ENCODE measurements at places on chromosomes 1 and 21.

DNA sequence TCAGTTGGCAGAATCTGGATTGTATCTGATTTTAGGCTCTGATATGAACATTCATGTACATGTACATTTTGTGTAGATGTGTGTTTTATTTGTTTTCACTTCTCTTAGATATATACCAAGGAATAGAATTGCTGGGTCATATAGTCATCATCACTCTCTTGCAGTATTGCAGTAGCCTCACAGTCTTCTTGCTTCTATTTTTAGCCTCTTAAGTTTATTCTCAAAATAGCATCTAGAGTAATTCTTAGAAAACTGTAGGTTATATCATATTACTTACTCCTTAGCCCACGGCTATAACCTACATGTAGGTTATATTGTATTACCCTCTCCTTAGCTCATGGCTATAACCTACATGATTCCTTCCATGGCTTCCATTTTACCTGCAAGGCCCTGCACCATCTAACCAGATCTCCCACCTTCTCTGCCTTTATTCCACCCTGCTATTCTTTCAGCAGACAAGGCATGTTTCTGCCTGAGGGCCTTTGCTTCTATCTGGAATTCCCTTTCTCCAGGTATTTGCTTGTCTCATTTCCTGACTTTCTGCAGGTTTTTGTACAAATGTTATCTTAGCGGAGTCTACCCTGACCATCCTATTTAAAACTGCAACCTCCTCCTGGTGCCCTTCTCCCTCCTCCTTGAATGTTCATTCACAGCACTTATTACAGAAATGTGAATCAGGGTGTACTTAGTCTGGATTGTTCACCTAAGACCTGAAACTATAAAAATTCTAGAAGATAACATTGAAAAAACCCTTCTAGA is 109.0 kb upstream of the ETV3 start:
- no peak for DNase-seq

DNA sequence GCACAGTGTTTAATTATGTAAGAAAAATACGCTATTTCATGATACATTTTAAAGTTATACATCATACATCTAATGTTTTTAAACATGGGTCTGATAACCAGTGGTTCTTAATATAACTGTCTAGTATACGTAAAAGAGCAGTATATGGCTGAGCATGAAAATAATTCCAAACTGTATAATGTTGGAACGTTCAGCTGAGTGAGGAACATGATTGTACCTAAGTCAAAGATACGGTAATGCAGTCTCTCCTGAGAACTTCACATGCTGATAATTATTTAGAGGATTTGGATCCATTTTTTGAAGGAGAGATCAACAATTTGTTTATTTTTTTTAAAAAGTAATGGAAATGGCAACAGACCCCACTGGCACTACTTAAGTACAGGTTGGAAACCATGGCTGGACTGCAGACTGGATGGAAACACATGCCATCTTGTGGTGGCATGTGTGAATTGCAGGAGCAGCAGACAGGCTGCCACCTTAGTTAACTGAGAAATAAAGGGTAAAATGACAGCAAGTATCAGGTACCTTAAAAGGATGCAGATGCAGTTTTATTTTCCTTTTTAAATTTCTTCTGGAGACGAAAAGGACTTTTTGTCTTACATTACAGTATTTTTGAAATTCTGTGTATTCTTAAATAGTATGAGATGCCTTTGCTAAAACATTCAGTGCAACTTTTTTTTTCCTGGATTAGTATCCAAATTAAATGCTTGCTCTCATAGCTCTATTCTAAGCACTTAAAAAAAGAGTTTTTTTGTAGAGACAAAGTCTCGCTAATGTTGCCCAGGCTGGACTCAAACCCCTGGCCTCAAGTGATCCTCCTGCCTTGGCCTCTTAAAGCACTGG is 73.8 kb downstream of the MTR start:
- DNase-seq: peak; percentile 54

DNA sequence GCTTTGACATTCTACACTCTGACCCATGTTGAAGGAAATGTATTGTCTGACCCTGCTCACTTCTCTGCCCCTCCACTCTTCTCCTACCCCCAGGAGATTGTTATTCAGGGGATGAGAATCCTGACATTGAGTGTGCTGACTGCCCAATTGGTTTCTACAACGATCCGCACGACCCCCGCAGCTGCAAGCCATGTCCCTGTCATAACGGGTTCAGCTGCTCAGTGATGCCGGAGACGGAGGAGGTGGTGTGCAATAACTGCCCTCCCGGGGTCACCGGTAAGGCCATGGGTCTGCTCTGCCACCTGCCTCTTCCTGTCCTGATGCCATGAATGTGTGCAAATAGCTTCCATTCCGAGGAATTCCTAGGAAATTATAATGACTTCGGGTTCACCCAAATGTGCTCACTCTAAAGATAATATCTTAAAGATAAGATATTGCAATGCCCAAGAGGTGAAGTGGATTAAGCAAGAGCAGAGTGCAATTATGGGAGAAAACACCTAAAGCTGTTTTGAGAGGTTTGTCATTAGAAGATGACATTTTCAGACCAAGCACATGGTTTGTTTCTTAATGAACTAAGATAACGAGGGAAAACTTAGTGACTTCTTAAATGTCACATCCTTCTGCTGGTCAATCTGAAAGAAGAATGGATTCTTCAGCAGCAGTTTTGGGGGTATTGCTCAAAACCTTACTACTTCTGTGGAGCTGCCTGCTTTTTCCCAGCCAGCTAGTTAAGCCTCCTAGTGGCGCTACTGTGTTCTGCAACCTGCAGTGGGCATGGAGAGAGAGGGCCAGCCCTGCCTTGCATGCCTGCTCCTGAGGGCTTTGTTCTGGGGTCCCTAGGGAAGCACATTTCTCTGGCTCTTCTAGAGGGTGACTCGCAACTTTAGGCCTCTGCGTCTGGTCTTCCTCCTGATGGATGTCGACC is 41.6 kb downstream of the LAMC2 start:
- peak; percentile 82 for DNase-seq

DNA sequence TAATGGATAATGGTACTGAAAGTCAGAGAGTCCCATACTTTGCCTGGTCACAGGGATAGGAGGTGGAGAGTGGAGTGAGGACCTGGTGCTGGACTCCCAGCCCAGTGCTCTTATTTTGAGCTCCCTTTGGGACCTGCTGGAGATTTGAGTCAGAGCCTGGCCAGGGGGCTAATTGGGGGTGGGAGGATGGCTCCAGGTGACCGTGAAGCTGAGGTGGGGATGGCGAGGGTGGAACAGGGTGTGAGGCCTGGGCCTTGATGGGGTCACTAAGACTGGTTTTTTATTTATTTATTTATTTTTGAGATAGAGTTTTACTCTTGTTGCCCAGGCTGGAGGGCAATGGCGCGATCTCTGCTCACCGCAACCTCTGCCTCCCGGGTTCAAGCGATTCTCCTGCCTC is 17.8 kb downstream of the AMPD2 start:
- DNase-seq: no peak

DNA sequence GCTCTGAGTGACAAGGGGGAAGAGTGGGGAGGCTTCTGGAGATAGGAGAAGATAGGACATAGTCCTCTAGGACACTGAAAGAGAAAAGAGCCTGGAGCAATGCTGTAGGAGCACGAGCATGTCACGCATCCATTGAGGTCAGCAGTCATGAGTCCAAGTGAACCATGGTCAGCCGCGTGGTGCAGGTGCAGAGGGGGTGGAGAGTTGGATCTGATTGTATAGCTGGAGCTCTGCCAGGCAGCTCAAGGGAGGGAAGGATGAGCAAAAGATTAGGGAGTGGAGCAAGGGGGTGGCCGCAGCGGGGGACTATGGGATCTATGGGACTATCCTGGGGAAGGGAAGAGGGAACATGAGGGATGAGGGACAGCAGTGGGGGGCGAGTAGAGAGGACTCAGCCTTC is 14.0 kb downstream of the PADI1 start:
- DNase-seq: no peak

- no peak for DNase-seq
Measured at GRCh38 chr1:30260318-30260717, 463.1 kb downstream of the MATN1 start.

Data from A673 (cell line).